ENCODE measurements at places on chromosomes 5 and 9.

DNA sequence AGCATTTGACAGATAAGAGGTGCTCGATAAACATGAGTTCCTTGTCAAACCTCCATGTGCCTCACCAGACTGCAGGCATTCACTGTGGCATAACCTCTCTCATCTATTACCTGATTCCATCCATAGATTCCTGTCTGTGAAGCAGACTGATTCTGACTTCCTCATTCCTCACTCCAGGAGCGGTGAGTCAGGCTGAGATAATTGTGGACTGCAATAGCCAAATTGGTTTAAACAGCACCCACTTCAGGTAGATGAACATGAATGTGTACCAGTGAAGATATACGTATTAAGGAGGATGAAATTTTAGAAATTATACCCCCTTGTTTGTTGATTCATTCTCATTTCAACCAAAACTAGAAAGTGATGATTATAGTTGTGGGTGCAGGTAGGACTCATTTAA lies 391.2 kb downstream of the HINT1 start:
- no peak for DNase-seq

- no peak for DNase-seq
Measured at GRCh38 chr5:30856242-30856641, 337.2 kb upstream of the CDH6 start.

GRCh38 chr9:127942216-127943010 lies 4.8 kb upstream of the DPM2 start:
- DNase-seq, result no peak

DNA sequence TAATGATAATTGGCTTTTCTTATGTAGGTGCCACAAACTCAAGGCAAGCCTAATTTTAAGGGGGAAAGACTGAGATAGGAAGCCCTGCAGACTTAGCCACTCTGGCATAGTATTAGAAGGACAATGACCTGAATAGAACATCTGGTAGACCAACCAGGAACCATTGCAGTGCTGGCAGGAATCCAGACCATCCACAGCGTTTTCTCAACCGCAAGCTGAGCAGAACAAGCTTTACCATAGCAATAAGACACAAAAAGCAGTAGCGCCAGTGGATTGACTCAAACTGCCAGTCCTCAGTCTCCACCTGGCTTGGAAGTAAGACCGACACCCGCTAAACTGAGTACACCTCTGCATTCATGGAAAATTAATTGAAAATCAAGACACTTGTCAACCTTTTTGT lies 141.3 kb upstream of the LPAR1 start:
- DNase-seq, result no peak

DNA sequence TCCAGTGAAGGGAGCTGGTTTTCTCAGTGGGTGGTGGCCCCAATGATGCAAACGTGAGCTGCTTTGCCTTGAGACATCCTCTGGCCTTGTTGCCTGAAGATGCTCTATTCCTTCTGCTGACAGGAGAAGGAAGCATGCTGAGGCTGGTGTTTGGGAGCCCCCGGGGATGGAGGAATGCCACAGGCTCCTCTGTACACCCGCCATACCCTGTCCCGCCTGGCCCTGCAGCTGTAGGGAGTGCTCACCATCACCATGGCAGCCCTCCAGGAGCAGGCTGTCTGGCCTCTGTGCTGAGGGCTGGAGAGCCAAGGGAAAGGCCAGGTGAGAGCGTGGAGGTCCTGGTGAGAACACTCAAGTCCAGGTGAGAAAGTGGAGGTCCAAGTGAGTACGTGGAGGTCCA lies 134.4 kb downstream of the MRPL36 start:
- no peak for DNase-seq

- no peak for DNase-seq
Measured at GRCh38 chr9:123469282-123469681, 113.3 kb downstream of the CRB2 start.

DNA sequence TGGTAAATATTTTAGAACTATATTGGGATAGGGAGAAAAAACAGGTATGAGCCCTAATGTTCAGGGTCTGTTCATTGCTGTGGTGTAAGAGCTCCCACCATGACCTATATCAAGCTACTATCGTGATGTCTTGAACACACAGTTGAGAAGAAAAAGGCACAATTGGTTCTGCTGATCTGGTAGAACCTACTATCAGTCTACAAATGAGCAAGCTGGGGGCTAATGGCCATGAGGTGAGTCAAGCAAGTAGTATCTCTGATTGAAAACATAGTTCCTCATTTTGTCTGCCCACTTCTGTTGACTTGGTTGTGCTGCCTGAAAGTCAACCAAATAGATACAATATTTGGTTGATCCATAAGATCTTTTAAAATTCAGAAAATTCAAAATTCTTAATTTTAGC lies 1026.3 kb downstream of the CDH12 start:
- DNase-seq, result no peak

- no peak for DNase-seq
Measured at GRCh38 chr5:107670087-107670931, 428 bp downstream of the EFNA5 start.

- no peak for DNase-seq
Measured at GRCh38 chr5:141095263-141095641, 837 bp downstream of the PCDHB2 start.

- no peak for DNase-seq
Measured at GRCh38 chr9:111064160-111064837, 26.0 kb upstream of the LPAR1 start.

DNA sequence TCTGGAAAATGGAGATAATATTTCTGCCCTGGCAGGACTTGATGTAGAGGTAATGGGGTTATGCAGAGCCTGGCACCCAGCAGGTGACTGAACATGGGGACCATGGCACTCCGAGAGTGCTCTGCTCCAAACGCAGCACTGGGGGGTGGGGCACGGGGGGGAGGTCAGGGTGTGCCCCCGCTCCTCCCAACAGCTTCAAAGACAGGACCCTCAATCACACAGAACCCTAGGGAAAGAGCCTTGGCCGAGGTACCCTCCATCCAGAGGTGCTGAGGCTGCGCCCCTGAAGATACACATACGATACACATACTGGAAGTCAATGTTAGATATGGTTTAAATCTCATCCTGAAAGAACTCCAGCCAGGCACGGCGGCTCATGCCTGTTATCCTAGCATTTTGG lies 26.6 kb upstream of the CEP72 start:
- no peak for DNase-seq

DNA sequence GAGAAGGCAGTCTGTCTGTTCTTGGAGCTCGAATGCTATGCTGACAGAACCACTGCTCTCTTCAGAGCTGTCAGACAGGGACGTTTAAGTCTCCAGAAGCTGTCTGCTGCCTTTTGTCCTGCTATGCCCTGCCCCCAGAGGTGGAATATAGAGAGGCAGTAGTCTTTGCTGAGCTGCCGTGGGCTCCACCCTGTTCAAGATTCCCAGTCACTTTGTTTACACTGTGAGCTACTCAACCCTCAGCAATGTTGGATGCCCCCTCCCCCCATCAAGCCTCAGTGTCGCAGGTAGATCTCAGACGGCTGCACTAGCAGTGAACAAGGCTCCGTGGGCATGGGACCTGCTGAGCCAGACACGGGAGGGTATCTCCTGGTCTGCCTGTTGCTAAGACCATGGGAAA lies 344.2 kb downstream of the TMEM161B start:
- no peak for DNase-seq

DNA sequence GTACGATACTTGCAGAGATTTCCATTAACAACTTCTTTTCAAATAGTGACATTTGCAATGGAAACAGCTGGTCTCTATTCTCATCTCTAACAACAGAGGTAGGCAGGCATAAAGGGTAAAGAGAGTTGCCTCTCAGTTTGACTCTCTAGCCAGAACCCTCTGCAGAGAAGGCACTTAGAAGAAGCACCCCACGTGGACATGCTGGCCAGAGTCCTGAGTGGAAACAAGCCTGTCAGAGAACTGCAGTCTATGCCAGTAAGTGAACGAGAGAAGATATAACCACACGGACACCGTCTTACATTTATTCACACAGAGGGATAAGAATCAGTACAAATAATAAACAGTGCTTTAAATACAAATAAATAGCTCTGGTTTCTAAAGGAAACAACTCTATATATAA lies 11.0 kb upstream of the LHX6 start:
- DNase-seq, result no peak

GRCh38 chr5:142958944-142959682 lies 188.9 kb downstream of the ARHGAP26 start:
- DNase-seq, result no peak

DNA sequence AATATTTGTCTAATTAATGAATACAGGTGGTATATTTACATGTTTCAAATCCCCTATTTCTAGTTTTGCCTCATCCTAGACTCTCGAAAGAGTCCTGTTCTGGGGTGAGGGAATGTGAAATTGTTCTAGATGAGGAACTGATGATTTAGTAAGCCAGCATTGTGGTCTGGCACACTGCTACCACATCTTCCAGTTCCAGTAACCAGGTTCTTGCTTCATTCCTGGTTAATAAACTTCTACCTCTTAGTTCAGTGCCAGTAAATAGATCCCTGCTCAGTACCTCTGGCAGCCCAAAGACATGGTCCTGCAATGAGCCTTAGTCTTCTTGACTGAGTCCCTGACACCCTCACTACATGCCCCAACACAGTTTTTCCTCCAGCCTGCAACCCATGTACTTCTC lies 207.7 kb downstream of the SREK1 start:
- no peak for DNase-seq

DNA sequence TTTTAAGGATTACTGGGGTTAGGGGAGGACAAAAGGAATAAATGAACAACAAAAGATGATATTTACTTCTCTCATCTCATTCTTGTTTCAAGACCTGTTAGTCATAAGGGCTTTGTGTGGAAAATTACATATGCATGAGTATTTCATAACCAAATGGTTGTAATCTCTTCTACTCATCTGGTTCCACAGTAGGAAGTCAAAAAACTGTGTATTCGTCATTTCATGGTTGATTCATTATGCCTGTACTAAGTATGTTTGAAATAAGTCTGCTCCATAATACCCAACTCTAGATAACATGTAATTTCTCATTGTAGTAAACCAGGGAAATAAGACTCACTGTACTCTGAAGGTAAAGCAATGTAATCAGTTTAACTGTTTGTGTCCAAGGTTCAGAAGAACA lies 212.9 kb downstream of the ARRDC3 start:
- no peak for DNase-seq

DNA sequence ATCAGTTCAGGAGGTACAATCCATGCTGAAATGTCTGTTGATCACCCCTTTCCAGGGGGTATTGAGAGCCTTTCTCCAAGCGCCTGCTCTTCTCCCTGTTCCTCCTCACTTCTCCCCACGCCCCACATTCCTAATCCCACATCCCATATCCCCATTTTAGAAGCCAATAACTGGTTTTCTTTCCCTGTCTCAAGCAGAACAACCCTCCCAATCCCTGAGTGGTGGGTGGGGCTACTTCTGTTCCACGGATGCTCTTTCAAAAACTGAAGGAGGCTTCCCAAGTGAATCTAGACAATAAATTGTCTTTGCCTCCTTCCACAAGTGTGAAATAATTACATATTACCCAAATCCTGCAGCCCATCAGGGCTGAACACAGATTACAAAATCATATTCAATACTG lies 77.0 kb upstream of the SEMA6A start:
- no peak for DNase-seq

GRCh38 chr5:90612919-90613318 lies 54.3 kb downstream of the ADGRV1 start:
- no peak for DNase-seq

DNA sequence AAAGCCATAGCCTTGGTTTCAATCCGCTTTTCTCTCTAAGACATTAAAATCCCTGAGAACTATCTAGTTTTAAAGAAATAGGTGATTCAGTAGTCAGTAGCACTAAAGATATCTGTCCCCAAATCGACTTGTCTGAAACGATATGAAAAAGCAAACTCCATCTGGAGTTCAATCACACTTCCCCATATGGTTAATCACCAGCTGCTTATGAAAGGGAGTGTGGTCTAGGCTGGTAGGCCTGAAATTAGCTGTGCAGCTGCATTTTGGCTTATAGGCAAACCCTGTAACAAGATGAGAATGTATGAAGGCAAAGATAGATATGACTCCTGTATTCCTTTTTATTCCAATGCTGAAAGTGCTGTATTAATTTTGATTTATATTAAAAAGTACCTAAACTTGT lies 65.9 kb downstream of the DMRTA1 start:
- no peak for DNase-seq

- DNase-seq, result no peak
Measured at GRCh38 chr9:34986540-34987047, 3.0 kb upstream of the DNAJB5 start.

DNA sequence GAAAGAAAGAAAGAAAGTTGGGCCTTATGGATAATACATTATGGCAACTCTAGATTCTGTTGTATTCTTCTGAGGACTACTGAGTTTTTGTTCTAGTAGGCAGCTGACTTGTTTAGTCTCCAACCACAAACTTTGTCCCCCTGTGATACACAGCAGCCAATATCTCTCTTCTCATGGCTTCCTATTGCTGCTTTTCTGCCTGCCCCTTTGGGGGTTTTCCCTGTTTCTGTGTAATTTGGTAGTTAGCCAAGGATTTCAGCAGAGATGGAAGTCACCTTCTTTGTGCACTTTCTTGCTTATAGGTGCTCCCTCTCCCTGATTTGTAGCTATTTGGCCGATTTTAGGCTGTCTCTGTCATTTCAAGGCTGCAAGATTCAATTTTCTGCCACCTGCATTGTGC lies 109.6 kb downstream of the FGF1 start:
- DNase-seq, result no peak

DNA sequence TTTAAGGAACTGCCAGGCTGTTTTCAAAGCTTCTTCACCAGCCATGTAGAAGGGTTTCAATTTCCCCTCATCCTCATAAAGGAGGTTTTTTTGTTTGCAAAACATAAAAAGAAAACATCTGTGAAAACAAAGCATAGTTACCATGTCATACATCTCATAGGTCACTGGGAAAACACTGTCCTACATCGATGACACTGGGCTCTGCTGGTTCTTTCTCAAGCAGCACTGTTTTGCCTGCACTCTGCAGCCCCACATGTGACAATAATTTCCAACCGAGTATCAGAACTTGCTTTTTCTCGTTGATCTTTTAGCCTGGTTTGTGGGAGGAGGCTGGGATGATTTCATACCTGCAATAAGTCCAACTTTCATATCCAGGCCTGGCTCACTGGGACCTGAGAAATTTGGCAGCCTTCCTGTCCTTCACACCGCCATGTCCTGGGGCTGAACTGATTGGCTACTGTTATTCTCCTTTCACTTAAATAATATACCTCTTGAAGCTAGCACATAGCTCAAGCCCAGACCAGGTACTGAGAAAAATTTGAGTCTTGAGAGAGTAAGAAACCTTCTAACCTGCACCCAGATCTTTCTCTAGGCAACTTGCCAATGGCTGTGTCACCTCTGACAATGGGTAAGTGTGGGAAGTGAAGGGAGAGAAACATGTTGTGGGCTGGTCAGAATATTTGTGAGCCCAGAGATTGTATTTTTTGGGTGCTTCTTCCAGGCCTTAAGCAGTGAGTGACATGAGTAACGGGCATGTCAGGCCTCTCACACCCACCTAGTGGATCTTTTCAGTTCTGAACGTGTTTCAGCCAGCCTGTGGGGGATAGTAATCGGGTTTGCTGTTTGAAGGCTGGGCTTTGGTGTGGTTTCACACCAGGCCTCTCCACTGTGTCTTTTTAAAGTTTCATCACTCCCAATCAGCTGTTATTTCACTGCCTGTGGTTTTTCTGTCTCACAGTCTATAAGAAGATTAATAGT lies 502.8 kb downstream of the NTRK2 start:
- no peak for DNase-seq
